ENCODE measurements at places on chromosomes 2 and 18.

DNA sequence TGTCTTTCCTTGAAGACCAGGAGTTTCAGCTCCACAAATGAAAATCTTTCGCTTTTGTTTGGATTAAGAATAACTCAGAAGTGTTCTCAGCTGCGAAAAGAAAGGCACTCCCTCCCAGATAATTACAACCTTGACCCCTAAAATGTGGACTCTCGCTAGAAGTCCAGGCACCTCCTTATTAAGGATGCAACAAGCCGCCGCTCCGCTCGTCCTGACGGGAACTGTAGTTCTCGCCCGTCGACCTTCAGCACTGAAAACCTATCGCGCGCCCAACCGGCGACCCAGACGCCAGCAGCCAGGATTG is 559 bp downstream of the IMMT start:
- DNase-seq = no peak

DNA sequence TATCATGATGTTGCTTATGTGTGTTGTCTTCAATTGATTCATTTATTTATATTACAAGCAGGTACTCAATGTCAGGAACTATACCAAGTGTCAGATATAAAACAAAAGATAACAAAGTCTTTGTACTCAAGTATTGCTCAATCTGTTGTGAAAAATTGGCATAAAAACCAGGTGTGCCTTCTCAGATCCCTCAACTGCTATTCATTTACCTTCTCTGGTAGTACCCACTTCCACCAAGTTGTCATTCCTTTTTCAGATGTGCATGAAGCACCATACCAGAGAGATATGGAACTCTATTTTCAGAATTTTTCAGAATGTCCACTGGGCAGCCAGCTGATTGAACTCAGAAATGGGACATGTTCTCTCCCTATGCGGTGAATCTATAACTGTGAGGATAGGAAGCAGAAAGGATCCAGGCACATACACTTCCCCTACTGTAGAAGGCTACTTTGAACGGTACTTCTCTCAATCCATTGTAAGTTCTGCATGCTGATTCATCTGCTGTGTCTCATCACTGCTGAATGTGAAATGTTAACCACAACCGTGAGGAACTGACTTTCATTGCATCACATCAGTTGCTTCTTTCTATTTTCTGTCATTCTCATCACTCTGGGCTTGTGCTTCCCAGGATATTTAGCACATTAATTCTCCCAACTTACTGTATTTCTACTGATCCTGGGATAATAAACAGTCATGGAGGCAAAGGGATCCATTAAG is 1621.3 kb downstream of the SUCLG1 start:
- no peak for DNase-seq

- DNase-seq = no peak
Measured at GRCh38 chr2:76684756-76685155, 837.4 kb downstream of the LRRTM4 start.

- DNase-seq = no peak
Measured at GRCh38 chr2:201152999-201153815, 29.7 kb upstream of the CASP10 start.

DNA sequence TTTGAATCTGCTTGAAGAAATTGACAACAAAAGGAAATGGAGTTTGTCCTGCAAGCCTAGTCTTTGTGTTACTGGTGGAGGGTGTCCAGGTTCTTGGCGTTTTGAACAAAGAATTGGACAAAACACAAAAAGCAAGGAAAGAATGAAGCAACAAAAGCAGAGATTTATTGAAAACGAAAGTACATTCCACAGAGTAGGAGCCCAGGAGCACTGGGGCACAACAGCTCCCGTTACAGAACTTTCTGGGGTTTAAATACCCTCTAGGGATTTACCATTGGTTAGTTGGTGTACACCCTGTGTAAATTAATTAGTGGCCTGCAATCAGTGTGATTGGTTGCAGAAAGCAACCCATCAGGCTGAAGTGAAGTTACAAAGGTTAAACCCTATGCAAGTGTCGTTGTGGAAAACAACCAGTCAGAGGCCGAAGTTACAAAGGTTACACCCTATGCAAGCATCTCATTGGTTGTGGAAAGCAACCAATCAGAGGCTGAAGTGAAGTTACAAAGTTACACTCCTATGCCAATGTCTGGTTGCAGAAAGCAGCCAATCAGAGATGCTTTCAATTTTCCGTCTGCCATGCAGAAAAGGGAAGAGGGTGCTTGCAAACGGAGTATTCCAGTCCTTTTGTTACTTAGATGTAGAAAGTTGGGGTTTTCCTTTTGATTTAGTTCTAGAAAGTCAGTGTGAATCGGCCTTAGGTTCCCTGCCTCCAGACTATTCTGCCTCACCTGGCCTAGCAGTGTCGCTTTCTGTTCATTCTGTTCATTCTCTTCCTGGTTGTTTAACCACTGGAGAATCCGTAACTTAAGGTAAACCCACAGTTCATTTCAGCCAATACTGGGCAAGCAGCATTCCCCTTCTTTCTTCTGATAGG is 47.6 kb upstream of the PTH2R start:
- DNase-seq = no peak

GRCh38 chr18:70126832-70127231 is 78.7 kb downstream of the RTTN start:
- no peak for DNase-seq

DNA sequence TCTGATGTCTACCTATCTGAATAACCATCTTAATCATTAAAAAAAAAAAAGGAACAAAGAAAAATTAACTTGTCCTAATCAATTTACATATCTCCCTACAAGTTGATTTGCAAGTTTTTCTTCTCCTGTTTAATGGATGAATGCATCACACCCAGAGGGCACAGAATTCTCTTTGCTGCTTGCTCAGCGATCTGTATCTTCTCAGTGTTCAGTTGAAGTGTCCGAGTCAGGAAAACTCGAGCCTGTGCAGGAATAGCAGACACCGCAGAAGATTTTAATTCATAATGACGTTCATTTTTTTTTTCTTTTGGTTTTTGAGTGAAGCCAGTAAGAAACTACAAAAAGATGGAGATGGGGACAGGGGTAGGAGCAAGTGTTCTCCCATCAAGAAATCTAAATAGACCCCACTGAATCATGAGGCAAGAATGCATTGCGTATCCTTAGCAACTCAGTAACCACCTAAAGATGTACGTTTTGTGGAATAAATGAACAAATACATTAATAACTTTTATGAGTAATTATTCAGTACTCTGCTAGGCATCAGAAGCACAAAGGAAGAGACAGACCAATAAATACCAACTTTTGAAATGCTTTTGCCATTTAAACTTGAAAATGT is 675.5 kb downstream of the LRP1B start:
- no peak for DNase-seq

DNA sequence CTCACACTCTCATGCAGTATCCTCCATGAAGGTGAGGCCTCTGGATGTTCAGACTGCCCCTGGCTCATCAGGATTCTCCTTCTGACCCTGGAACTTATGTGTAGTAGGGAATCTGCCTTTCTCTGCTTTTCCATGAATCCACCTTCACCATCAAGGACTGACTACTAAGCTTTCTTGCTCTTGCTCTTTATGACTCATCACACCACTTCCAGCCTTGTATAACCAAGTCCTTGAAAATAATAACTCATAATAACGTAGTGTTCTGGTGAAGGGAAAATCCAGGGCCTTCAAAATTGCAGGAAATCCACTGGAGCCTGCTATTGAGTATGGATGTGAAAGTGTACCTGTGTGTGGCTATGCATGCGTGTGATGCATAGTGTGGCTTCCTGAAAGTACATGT is 11.3 kb upstream of the KCNS3 start:
- DNase-seq = no peak

- no peak for DNase-seq
Measured at GRCh38 chr18:21450503-21450902, 150.0 kb downstream of the ESCO1 start.

GRCh38 chr2:171505374-171505773 is 16.9 kb upstream of the CYBRD1 start:
- no peak for DNase-seq

DNA sequence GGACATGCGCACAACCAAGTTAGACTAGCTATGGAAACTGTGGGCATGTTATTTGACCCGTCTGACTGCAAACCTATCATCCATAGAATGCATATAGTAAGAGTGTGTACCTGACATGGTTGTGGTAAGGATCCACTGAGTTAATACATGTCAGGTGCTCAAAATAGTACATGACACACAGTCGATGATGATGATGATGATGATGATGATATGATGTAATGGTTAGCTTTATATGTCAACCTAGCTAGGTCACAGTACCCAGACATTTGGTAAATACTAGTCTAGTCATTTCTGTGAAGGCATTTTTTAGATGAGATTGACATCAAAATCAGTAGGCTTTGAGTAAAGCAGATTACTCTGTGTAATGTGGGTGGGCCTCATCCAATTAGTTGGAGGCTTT is 204.1 kb downstream of the AFF3 start:
- DNase-seq = no peak

GRCh38 chr2:215436705-215437565 is 1.1 kb upstream of the FN1 start:
- no peak for DNase-seq

DNA sequence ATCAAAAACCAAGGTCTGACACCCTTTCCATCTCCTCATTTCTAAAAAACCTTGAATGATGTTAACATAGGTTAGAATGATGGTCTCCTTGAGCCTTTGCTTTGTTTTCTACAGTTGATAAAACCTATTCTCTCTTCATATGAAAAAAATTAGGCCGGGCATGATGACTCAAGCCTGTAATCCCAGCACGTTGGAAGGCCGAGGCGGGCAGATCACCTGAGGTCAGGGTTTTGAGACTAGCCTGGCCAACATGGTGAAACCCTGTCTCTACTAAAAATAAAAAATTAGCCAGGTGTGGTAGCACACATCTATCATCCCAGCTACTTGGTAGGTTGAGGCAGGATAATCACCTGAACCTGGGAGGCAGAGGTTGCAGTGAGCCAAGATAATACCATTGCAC is 49.4 kb downstream of the CCDC88A start:
- no peak for DNase-seq

DNA sequence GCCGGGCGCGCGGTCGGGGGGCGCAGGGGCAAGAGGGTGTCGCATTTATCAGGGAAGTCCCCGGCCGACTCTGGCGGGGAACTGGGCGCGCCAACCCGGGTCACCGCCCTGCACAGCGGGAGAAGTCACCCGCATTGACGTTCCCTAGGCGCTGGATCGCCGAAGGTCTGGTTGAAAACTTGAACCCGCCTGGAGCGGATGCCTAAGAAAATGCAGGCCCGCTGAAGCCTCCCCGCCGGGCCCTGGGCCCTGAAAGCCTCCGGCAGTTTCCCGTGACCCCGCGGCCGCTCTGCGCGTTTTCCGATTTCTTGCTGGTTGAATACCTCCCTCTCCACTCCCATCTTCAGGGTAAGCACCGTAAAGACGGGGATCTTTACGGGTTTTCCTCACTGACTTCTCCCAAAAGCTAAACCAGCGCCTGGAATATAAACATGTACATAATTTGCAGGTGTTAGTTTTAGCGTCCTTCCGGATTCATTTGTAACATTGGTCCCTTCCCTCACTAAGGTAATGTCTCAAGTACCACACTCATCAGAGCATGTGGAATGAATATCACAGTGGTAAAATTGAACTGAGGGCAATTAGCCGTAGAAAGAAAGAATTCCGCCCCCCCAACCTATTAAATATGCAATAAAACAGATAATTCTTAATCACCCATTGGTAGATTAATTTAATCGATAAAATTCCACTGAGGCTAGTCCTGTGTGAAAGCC is 675 bp upstream of the SPIRE1 start:
- DNase-seq = peak; percentile 14

- DNase-seq = peak; percentile 43
Measured at GRCh38 chr2:158191076-158191895, 89.6 kb downstream of the UPP2 start.

DNA sequence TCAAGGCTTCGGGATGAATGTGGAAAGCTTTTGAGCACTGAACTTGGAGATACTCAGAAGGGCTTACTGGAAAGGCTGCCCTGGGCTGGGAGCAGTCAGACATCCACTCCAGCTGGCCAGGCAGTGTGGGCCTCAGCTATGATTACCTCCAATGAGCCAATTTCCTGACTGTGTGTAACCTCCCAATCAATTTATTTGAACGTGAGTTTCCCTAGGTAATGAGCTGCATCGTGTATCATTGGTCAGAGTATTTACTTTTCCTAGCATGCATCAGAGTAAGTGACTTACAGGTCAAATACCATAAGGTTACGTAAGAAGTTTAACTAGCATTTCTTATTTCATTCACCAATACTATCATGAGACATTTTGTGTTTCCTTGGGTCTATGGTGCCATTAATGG is 11.0 kb upstream of the CTAGE1 start:
- no peak for DNase-seq

GRCh38 chr2:159029936-159030335 is 61.5 kb downstream of the TANC1 start:
- DNase-seq = no peak

DNA sequence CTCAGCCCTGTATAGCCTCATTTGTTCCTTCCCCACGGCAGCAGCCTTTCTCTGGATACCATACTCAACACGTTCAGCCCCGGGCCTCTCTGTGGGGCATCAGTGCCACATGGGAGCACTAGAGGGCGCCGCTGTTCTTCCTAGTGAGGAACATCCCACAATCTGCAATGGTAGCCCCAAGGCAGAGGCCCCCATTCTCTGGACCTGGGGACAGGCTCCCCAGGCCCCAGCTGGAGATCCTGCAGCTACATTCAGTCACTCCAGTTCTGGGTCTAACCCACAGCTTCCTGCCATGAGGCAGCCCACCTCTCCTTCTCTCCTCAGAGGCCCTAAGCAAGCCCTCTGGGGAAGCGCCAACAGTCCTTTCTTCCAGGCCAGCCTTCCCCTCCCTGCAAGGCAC is 14.2 kb upstream of the SFXN5 start:
- peak; percentile 17 for DNase-seq

- no peak for DNase-seq
Measured at GRCh38 chr2:207698301-207698700, 13.1 kb upstream of the CCNYL1 start.

GRCh38 chr18:25229081-25229480 is 122.9 kb downstream of the ZNF521 start:
- no peak for DNase-seq

DNA sequence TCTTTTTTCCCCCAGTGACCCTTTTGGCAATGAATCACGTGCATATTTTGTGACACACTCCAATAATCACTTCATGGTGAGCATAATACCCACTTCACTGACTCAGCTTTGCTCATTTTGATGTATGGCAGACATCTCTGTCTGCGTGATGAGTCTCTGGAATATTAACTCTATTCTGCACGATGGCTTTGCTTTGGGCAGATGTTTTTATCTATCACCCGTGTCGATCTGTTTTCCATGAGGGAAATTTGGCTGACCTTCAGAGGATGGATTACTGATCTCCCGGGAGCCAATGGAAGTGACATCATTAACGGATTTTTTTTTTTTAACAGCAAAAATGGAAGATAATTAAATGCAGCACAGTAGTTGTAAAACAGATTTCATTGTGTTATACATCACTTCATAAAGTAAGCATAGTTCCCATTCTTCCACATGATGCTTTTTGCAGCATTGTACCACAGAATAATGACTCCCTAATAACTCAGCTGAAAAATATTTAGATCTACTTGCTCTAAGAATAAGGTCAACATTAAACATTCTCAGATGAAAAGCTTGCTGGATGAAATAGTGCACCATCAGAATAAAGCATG is 29.8 kb downstream of the CDC42EP3 start:
- no peak for DNase-seq

GRCh38 chr2:122595065-122595464 is 839.6 kb downstream of the TSN start:
- DNase-seq = no peak

GRCh38 chr2:188204824-188205223 is 86.8 kb upstream of the GULP1 start:
- no peak for DNase-seq
